ENCODE measurements at places on chromosomes 4 and X. TPM values are rescaled to one million over a fixed set of nuclear protein-coding genes. Genes with fewer than 3 reads are reported as not detected.

DNA sequence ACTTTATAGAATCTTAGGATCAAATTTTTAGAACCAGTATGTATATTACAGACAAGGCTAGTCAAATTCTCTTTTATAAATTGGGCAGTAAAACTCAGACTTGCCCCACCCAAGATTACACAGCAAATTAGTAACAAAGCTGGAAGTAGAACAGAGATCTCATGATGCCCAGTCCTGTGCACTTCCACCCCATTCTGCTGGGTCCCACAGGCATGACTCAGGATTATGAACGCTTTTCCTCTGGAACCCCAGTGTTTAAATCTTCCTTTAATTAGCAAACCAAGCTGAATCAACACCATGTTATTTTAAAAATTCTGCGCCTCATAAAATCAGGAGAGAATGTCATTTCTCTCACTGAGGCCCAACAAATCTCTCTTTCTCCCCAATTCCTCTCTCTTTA is 1.5 kb upstream of the IL13RA2 start:
- DNase-seq, result no peak

- DNase-seq, result no peak
Observed at GRCh38 chrX:5054852-5055251, 1173.8 kb downstream of the NLGN4X start.

DNA sequence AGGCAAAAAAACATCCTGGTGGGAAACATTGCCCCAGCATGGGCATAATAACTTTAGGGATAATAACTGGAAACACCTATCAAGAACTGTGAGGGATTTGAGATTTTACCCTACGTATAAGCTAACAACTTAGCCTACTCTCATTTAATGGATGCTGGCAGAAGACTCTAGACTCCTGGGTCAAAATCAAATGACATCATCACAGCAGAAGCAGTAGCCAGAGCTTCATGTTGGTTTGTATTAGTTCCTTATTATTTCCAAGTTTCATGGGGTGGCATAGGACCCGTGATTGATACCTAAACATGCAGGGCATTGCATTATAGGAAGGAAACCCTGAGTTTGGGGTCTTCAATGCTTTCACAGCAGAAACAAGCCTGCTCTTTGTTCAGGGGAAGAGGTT is 4.6 kb downstream of the TCEAL9 start:
- DNase-seq, result no peak

GRCh38 chr4:22962295-22962694 is 269.6 kb downstream of the GBA3 start:
- peak; percentile 62 for DNase-seq

DNA sequence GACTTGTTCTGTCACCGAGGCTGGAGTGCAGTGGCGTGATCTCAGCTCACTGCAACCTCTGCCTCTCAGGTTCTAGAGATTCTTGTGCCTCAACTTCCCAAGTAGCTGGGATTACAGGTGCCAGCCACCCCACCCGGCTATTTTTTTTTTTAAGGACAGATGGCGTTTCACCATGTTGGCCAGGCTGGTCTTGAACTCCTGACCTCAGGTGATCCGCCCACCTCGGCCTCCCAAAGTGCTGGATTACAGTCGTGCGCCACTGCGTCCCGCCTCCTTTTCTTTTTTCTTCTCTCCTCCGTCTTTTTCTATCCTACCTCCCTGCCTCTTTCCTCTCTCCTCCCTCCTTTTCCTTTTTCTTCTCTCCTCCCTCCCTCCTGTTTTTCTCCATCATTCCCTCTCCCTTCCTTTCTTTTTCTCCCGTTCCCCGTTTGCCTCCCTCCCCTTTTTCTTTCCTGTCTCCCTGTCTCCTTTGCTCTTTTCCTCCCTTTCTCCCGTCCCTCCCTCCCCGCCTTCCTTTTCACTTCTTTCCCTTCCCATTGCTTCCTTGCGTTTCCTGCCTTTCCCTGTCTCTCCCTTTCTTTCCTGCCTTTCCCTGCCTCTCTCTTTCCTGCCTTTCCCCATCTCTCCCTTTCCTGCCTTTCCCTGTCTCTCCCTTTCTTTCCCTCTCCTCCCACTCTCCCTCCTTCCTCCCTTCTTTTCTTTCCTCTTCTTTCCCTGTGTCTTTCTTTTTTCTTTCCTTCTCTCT is 2.1 kb upstream of the SLC25A6 start:
- no peak for DNase-seq

DNA sequence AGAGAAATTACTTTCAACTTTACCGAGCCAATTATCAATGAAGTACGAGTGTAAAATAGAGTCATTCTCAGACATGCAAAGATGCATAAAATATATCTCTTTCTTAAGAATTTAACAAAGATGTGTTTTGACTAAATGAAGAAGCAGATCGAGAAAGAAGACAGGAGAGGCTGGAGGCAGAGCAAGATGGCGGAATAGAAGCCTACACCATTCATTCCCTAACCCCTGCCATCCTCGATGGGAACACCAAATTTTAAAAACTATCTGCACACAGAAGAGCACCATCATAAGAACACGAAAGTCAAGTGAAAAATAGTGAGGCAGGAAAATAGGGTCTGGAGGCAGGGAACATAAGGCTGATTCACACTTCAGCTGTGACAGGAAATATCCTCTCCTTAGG is 35.0 kb downstream of the CCDC158 start:
- DNase-seq, result no peak

DNA sequence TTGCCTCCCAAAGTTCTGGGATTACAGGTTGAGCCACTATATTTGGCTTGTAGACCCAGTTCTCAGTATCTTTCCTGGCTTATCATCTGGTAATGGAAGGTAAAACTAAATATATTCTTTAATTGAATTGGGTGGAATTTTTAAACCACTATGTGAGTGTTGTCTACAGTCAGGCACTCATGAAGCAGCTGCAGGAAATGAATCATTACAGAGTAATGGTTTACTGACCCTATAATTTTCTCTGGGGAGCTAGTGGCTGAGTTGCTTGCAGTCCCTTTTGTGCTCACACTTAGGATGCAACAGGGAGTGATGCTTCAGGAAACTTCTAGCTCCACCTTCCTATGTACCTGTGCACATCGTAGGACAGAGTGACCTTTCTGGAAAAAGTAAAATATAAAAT is 4.1 kb upstream of the UGT2B7 start:
- no peak for DNase-seq

GRCh38 chrX:127908384-127908783 is 143.8 kb downstream of the ACTRT1 start:
- no peak for DNase-seq

DNA sequence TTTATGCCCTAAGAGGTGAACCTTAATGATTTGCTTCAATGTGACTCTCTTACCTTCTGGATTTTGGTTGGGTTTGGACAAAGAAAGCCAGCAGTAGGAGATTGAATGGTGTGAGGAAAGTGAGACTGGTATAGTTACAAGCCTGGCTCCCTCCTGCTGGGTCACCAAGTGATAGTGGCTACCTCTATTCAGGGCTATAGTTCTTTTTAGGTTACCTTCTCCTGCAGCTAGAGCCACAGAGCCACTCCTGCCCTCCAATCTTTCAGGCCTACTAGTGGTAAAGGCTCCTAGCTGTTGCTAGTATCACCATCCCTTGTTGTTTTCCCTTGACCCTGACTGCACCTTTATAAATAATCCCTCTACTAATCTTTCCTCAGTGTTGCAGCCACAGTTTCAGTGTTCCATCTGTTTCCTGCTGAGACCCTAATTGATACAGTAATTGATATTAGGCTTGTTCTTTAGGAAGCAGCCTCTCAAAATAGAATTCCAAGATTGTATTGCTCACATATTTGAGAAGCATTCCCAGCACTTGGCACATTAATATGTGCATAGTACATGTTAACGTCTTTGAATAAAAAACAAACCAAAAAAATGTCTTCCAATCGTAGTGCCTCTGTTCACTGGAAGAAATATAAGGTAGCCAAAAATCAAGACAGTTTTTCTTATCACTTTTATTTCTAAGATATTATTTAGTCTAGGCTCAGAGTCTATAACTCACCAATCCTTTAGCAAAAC is 82.3 kb downstream of the SRPX start:
- DNase-seq, result no peak

DNA sequence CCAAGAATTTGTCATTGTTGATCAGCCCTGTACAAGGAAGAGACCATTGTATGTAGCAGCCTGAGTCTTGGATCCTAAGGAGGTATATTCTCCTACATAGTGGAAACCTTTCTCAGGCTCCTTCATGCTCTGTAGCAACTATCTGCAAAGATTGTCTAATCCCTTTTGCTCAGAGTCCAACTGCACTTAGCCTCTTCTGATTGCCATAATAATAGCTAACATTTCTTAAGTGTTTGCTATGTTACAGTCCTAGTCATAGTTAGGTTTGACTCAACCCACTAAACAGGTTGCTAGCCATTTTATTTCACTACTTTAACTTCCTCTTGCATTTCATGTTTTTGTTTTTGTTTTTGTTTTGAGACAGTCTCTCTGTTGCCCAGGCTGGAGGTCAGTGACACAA is 50.8 kb upstream of the SLC16A2 start:
- no peak for DNase-seq

GRCh38 chr4:29081234-29081955 is 1638.8 kb upstream of the PCDH7 start:
- DNase-seq, result no peak

GRCh38 chrX:71629467-71629866 is 11.2 kb upstream of the CXCR3 start:
- no peak for DNase-seq

GRCh38 chr4:150867148-150867547 is 147.9 kb downstream of the LRBA start:
- DNase-seq, result peak; percentile 78

LDOC1 gene
- total RNA-seq, result 14.2 TPM

CLGN gene
- total RNA-seq, result 69.0 TPM

CCDC160 gene
- total RNA-seq, result not detected

Data from NCI-H460 (cell line).